ENCODE measurements at places on chromosomes 7 and 10. TPM values are rescaled to one million over a fixed set of nuclear protein-coding genes. Genes with fewer than 3 reads are reported as not detected.

Gene MINPP1
- total RNA-seq = 29.3 TPM

Gene TAS2R3
- total RNA-seq = not detected

Gene ZNF248
- 4.7 TPM for total RNA-seq

Gene EN2
- total RNA-seq = 0.54 TPM

Gene CRHR2
- total RNA-seq = not detected

Gene GATA3
- 7.2 TPM for total RNA-seq

Gene PRPS1L1
- total RNA-seq = not detected

Gene ZNF425
- total RNA-seq = 1.0 TPM

Gene CDCA7L
- 16.4 TPM for total RNA-seq

Gene SLC18A2
- 0.06 TPM for total RNA-seq

Gene CHST15
- total RNA-seq = 9.1 TPM

Gene TYW1
- total RNA-seq = 16.1 TPM

Gene MBL2
- not detected for total RNA-seq

Gene TMEM26
- 0.06 TPM for total RNA-seq

Gene AGBL3
- 1.1 TPM for total RNA-seq

Gene LRRC4
- not detected for total RNA-seq

Gene LHPP
- total RNA-seq = 11.5 TPM

Gene LLCFC1
- not detected for total RNA-seq

Gene GDF10
- 0.17 TPM for total RNA-seq

Gene PDZD7
- total RNA-seq = 1.2 TPM

Gene H2AZ2
- total RNA-seq = 270 TPM

Gene PIP
- not detected for total RNA-seq

Gene GARIN1A
- 0.67 TPM for total RNA-seq

Gene MYL10
- not detected for total RNA-seq

Gene MOGAT3
- not detected for total RNA-seq

Gene SPDYE6
- total RNA-seq = not detected

Gene UNCX
- not detected for total RNA-seq

Gene SRRM3
- 5.6 TPM for total RNA-seq

Gene BET1
- 34.8 TPM for total RNA-seq

Gene KBTBD2
- total RNA-seq = 26.6 TPM

Gene PIP4K2A
- 25.2 TPM for total RNA-seq

Gene GBX1
- total RNA-seq = not detected

Gene TLX1
- not detected for total RNA-seq

Gene HOGA1
- total RNA-seq = 0.91 TPM

Gene FERD3L
- not detected for total RNA-seq

Gene LRGUK
- total RNA-seq = 0.30 TPM

Gene RASA4B
- total RNA-seq = 0.89 TPM

Gene SFTPA1
- not detected for total RNA-seq

Gene CPED1
- total RNA-seq = not detected

Gene MACROH2A2
- 24.2 TPM for total RNA-seq

Measured in A549 treated with CpdA at 1 μM for 4 hours (cell line).